ENCODE measurements at places on chromosomes 1 and 21. TPM values are rescaled to one million over a fixed set of nuclear protein-coding genes. Genes with fewer than 3 reads are reported as not detected.

TIPRL gene
- 22.2 TPM for total RNA-seq

TMEM51 gene
- 6.6 TPM for total RNA-seq

HES5 gene
- not detected for total RNA-seq

TMEM269 gene
- under 0.01 TPM for total RNA-seq

NCSTN gene
- 56.0 TPM for total RNA-seq

OPTC gene
- not detected for total RNA-seq

NBPF4 gene
- total RNA-seq = not detected

PWP2 gene
- total RNA-seq = 6.7 TPM

LCE1E gene
- not detected for total RNA-seq

TAL1 gene
- not detected for total RNA-seq

WNT3A gene
- total RNA-seq = not detected

SAMD13 gene
- 2.5 TPM for total RNA-seq

IFNAR2 gene
- total RNA-seq = 1.7 TPM

LCE1F gene
- not detected for total RNA-seq

DENND2D gene
- 2.1 TPM for total RNA-seq

S100A14 gene
- total RNA-seq = not detected

SLAMF7 gene
- not detected for total RNA-seq

HRNR gene
- not detected for total RNA-seq

CLCNKA gene
- total RNA-seq = not detected

SV2A gene
- total RNA-seq = 27.5 TPM

KCNK2 gene
- total RNA-seq = 4.8 TPM

FLVCR1 gene
- 12.5 TPM for total RNA-seq

NRDC gene
- 73.0 TPM for total RNA-seq

TMEM61 gene
- total RNA-seq = not detected

BSND gene
- not detected for total RNA-seq

UBE4B gene
- 26.2 TPM for total RNA-seq

PBX1 gene
- 22.7 TPM for total RNA-seq

ENAH gene
- 33.6 TPM for total RNA-seq

F3 gene
- total RNA-seq = 10.3 TPM

C1QC gene
- total RNA-seq = not detected

NUP210L gene
- not detected for total RNA-seq

C1orf159 gene
- total RNA-seq = 14.7 TPM

EPS8L3 gene
- total RNA-seq = not detected
